ENCODE measurements at places on chromosomes 4 and X. TPM values are rescaled to one million over a fixed set of nuclear protein-coding genes. Genes with fewer than 3 reads are reported as not detected.

Gene SRPX2
- total RNA-seq, result 2.7 TPM

Gene ARHGAP10
- total RNA-seq, result 14.9 TPM

Gene GAB3
- total RNA-seq, result 0.45 TPM

Gene MSANTD1
- total RNA-seq, result 0.21 TPM

Gene NR3C2
- total RNA-seq, result 0.08 TPM

Gene SORBS2
- total RNA-seq, result 0.85 TPM

Gene TLR2
- total RNA-seq, result 0.61 TPM

Gene MAGEC3
- not detected for total RNA-seq

Gene TRAM1L1
- total RNA-seq, result 0.52 TPM

Gene GUCY1A1
- total RNA-seq, result not detected

Gene HTT-AS
- total RNA-seq, result not detected

Gene OPHN1
- 1.6 TPM for total RNA-seq

Gene DUSP9
- 1.0 TPM for total RNA-seq

Gene SPANXN3
- not detected for total RNA-seq

Gene MTCP1
- 23.3 TPM for total RNA-seq

Gene HELQ
- 4.8 TPM for total RNA-seq
